ENCODE measurements at places on chromosomes 12 and 14.

DNA sequence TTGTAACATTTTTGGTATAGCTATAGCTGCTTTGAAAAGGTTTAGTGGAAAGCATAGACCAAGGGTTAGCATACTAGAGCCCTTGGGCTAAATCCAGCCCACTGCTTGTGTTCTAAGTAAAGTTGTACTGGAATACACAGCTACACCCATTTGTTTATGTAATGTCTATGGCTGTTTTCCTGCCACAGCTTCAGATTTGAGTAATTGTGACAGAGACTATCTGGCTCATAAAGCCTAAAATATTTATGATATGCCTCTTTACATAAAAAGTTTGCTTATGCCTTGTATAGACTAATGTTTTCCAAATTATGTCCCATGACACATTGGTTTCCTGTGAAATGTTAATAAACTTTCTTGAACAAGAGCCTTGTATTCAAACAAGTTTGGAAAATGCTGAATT, 234.8 kb upstream of the ATP2B1 start:
- DNase-seq: no peak

DNA sequence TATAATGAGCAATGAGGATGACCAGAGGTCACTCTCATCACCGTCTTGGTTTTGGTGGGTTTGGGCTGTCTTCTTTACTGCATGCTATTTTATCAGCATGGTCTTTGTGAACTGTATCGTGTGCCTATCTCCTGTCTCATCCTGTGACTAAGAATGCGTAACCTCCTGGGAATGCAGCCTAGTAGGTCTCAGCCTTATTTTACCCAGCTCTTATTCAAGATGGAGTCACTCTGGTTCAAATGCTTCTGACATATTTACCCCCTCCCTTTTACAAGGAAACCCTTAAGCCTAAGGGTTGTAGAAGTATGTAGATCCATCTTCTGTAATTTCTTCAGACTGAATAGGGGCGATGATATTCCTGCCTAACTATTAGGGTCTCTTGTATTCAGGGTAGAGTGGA, 8.4 kb downstream of the IFI27L1 start:
- DNase-seq: no peak

DNA sequence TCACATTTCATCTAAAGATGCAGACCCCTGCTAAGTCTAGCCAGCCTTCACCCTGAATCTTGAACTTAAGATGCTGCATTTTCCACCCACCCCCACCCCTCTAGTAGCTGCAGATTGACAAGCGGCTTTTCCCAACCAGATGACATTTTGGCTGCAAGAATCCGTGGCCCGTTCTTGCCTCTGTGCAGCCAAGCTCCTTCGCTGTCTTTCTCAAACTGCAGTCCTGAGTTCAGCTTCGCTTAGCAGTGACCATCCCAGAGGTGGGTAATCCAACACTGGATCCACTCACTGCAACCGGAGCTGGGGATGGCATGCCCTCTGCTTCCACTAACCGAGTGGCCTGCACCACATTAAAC, 765 bp upstream of the NFYB start:
- DNase-seq: no peak

DNA sequence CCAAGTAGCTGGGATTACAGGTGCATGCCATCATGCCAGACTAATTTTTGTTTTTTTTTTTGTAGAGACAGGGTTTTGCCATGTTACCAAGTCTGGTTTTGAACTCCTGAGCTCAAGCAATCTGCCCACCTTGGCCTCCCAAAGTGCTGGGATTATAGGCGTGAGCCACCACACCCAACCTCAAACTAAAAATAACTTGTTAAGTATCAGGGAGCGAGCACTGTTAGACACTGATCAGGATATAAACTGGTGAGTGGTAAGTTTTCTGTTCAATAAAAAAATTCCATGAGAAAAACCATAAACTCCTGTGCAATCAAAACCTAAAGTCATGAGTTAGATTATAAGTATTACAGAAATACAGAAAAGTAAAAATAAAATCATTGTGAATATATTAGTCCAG, 44.6 kb upstream of the SYCP3 start:
- DNase-seq: no peak

DNA sequence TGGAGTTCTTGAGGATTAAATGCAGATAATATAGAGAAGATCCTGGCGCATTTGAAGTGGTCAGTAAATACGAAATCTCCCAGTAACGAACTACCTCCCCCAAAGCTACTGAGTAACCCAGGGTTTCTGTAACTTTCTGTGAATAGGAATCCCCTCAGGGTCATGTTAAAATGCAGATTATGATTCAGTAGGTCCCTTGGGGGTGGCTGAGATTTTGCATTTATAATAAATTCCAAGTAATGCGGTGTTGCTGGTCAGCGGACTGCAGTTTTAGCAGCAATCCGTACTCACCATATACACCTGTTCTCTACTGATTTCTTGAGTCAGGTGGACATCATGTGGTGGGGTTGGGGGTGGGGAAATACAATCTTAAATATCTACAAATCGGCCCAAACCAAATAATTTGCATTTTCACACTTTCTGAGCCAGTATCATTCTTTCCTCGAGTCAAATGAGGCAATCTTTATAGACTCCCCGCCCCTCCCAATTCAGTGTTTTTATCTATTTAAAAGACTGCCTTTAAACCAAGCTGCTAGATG, 868 bp downstream of the SPATA7 start:
- no peak for DNase-seq

GRCh38 chr12:48447755-48448154, 24.6 kb upstream of the ANP32D start:
- no peak for DNase-seq

GRCh38 chr14:76584271-76584702, 177.0 kb upstream of the VASH1 start:
- DNase-seq: peak; percentile 28

DNA sequence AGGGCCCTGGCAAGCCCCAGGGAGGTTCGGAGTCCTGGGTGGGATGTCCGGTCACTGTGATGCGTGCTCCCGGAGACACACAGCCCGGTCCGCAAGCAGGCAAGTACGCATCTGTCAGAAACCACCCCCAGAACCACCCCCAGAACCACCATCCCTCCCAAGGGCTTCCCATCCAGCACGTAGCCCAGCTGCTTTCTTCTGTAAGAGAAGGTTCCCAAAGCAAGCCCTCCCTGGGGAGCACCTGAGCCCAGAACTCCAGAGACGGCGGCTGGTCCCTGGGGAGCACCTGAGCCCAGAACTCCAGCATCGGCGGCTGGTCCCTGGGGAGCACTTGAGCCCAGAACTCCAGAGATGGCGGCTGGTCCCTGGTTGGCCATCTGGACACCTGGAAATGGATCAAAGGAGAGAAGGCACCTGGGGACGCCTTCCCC, 2.6 kb upstream of the FBRSL1 start:
- no peak for DNase-seq

GRCh38 chr12:113260127-113260526, 38.9 kb downstream of the TPCN1 start:
- no peak for DNase-seq

DNA sequence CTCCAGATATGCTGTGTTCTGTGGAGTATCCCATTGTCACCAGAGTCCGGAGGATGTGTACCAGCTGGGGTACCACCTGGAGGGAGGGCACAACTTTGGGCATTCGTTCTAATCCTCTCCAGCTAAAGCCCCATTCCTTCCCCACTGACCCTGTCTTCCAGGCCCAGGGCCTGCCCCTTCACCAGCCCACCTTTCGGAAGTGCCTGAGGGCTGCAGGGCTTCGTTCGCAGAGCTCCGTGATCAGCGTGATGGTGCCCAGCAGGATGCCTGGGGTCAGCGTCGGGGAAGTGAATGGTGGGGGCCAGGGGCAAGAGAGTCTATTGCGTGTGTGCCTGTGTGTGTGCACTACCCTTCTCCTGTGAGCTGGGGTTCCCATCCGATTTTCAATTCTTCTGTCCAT, 2.0 kb downstream of the AP1G2 start:
- no peak for DNase-seq

GRCh38 chr12:108717243-108717642, 14.1 kb downstream of the CORO1C start:
- no peak for DNase-seq

- no peak for DNase-seq
Observed at GRCh38 chr12:7750350-7750749, 3.2 kb upstream of the CLEC4C start.

DNA sequence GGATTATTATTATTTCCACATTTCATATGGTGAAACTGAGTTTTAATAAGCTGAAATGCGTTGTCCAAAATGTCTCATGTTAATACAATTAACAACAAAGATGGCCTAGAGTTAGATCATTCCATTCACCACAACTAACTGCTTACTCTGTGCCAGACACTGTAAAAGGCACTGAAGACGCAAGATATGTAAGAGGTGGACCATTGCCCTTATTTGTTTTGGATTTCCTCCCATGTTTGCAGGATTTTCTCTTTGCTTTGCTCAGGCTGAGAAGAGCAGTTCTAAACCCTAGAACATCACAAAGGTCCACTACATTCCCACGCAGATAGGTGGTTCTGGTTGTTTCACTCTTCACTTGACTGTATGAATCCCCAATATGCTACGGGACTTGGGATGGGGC, 324.4 kb upstream of the KITLG start:
- no peak for DNase-seq

- no peak for DNase-seq
Observed at GRCh38 chr12:57723630-57723962, 14.9 kb downstream of the AGAP2 start.

GRCh38 chr14:95346820-95347219, 27.1 kb upstream of the CLMN start:
- no peak for DNase-seq

- DNase-seq: no peak
Observed at GRCh38 chr12:112175361-112176155, 50.2 kb downstream of the TRAFD1 start.

- DNase-seq: no peak
Observed at GRCh38 chr14:51727526-51727925, 75.8 kb downstream of the FRMD6 start.

- DNase-seq: no peak
Observed at GRCh38 chr14:55477680-55478079, 37.3 kb upstream of the TBPL2 start.

DNA sequence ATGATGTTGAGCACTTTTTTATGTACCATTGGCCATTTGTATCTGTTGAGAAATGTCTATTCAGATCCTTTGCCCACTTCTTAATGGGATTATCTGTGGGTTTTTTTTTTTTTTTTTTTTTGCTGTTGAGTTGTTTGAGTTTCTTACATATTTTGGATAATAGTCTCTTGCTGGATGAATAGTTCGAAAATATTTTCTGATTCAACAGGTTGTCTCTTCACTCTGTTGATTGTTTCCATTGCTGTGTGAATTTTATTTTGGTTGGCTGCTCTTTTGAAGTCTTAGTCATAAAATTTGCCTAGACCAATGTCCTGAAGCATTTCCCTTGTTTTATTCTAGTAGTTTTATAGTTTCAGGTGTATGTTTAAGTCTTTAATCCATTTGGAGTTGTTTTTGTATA, 64.5 kb downstream of the CAND1 start:
- DNase-seq: no peak

All from HEK293T (cell line).